EH (cell line): ENCODE measurements at places on chromosomes 2 and 18.

DNA sequence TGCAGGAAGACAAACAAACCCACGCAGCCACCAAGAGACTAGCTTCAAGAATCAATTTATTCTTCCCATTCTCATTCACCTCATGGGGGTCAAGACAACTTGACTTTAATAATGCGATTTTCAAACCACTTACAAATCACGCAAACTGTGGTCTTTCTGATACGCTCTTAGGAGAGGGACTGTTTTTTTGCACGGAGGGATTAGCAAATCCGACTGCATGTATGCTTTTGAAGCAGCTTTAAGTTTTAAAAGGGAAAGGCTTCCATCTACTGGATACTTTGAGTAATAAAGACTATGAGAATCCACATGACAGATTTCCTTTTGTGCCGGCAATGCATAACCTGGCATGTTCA lies 322.9 kb upstream of the KCNJ3 start:
- no peak for DNase-seq

- DNase-seq = peak; percentile 85
These were observed 199.9 kb downstream of the TGIF1 start for GRCh38 chr18:3649633-3650426.

DNA sequence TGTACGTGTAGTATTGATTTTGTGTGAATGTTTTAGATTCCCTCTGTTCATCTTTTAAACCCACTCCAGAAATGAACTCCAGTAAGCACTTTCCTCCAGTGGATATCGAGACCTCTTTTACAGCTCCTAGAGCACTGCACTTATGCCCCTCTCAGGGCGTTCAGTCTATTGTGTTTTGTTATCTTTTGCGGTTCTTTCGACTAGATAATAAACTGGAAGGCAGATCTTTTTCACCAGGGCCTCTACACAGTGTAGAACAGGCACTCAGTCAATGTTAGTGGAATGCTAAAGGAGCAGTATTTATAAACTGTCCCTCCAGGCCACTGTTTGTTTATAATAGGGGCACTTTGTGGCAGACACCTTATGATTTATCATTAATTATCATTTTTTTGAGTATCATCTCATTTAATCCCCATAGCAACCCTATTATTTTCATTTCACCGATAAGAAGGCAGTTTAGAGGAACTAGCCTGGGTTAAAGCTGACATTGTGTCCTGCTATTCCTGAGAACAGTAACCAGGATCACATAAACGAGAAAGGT lies 742 bp upstream of the SOS1 start:
- no peak for DNase-seq

DNA sequence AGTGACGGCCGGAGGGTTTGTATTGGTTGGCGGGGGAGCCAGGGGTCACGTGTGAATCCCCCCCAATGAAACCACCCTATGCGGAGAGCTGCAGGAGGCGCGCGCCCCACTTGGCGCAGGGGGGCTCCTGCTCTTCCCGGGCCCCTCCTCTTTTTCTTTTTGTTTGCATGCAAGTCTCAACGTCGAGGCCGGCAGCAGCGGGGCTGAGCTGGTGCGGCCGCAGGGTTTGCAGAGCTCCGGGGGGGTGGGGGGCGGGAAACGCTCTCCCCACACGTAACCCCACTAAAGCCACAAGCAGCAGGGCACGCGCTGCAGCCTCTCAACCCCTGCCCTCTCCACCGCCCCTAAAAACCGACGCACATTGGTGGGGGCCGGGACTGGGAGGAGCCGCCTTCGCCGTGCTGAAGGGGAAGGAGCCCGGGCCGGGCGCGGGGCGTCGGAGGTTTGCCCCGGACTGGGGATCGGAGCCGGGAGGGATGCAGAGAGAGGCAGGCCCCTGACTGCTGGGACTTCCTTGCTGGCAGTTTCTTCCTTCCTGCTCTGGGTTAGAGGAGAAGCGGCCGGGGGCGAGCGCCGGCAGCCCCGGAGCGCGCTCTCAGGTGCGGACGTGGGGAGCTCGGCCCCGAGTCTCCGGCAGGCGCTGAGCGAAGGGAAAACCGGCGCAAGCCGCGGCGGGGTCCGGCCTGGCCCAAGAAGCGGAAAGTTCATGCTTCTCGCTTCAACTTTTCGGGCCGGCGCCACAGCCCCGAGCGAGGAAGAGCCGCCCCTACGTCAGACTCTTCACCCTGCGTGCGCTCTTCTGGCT lies 864 bp downstream of the LBH start:
- peak; percentile 59 for DNase-seq

GRCh38 chr2:105371156-105371555 lies 27.7 kb downstream of the FHL2 start:
- DNase-seq = no peak

DNA sequence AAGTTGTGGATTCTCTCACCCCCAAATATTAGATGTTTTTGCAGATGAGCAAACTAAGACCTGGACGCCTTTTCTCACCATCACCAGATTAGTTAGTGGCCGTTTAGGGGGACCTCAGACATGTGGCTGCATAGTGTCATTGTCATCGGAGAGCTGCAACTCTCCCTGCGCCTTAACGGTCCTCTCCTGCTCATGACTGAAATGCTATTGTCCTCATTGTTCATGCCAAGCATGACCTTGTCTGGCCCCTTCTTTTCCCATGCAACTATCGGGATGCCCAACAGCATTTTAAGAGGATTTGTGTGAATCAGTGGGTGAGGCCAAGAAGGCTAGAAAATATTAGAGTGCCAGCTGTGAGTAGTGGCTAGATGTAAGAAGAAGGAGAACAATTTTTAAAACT lies 174.2 kb downstream of the SOCS6 start:
- no peak for DNase-seq

- no peak for DNase-seq
These were observed 58.0 kb downstream of the NYAP2 start for GRCh38 chr2:225457482-225457881.

GRCh38 chr2:12456293-12457106 lies 260.2 kb upstream of the TRIB2 start:
- DNase-seq = peak; percentile 96

DNA sequence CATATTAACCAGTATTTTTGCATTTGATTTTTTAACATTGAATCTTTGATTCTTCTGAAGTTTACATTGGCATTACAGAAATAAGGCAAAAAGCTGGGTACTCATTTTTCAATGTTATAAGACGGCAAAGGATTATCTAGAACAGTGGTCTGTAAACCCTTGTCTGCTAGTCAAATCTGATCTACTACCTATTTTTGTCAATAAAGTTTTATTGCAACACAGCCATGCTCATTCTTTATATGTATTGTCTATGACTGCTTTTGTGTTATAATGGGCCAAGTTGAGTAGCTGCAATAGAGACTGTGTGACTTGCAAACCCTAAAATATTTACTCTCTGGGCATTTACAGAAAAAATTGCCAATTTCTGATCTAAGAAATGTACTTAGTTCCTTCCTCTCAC lies 181.0 kb downstream of the PDE11A start:
- no peak for DNase-seq

GRCh38 chr18:43965691-43966090 lies 688.4 kb upstream of the SYT4 start:
- DNase-seq = no peak

DNA sequence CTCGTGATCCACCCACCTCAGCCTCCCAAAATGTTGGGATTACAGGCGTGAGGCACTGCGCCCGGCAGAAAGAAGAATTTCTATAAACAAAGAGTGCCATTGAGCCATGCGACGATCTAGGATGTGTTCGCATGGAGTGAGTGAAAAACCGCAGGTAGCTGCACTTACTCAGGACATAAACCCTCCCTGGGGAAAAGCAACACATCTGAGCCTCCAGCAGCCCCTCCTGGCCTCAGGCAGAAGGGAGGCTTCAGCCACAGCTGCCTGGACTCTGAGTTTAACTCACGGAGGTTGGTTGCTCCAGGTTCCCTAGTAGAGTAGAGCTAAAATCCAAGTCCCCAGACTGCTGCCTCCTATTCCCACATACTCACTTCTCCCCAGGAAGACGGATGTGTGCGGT lies 11.3 kb upstream of the STK25 start:
- no peak for DNase-seq
